ENCODE measurements at places on chromosomes 6 and 20. TPM values are rescaled to one million over a fixed set of nuclear protein-coding genes. Genes with fewer than 3 reads are reported as not detected.

Gene FKBP1C
- not detected for total RNA-seq

Gene HLA-DPB1
- 38.6 TPM for total RNA-seq

Gene SIRPG
- not detected for total RNA-seq

Gene TRAPPC3L
- not detected for total RNA-seq

DNA sequence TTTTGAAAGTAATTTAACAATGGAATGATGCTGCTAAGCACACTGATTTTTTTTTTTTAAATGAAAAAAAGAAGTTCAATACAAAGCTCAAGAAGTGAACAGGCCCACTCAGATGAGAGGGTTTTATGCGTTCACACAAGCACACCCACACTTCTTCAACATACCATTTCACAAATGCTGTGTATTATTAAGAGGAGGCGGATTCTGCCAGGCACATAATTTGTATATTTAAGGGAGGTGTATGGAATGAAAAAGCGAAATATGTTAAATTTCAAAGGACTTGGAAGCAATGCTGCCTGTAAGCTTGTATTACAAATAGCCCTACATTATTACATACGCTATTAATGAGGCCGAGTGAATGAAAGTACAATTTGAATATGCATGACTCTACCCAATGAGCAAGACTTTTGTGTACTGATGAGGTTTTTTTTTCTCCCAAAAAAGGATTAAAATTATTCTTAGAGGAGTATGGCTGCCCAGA is 123.9 kb downstream of the INSM1 start:
- peaks cover 49% of the 10 kb centered on the region for H3K36me3 ChIP-seq
- no peaks in the 10 kb centered on the region for H3K27me3 ChIP-seq
- DNase-seq: no peak
- H3K4me3 ChIP-seq: no peak overlapping the region
- H3K4me1 ChIP-seq: no peaks in the 10 kb centered on the region

- no peak for DNase-seq
- no peak overlapping the region for H3K4me3 ChIP-seq
- no peaks in the 10 kb centered on the region for H3K36me3 ChIP-seq
- H3K27me3 ChIP-seq: no peaks in the 10 kb centered on the region
- no peak overlapping the region for H3K27ac ChIP-seq
These were observed 386.8 kb upstream of the JAG1 start for GRCh38 chr20:11060423-11061185.

GRCh38 chr6:157912326-157912725 is 69.3 kb upstream of the SYNJ2 start:
- no peak overlapping the region for H3K4me3 ChIP-seq
- no peak for DNase-seq

Data from esophagus muscularis mucosa (tissue), 4 donors.